ENCODE measurements at places on chromosomes 7 and 10.

DNA sequence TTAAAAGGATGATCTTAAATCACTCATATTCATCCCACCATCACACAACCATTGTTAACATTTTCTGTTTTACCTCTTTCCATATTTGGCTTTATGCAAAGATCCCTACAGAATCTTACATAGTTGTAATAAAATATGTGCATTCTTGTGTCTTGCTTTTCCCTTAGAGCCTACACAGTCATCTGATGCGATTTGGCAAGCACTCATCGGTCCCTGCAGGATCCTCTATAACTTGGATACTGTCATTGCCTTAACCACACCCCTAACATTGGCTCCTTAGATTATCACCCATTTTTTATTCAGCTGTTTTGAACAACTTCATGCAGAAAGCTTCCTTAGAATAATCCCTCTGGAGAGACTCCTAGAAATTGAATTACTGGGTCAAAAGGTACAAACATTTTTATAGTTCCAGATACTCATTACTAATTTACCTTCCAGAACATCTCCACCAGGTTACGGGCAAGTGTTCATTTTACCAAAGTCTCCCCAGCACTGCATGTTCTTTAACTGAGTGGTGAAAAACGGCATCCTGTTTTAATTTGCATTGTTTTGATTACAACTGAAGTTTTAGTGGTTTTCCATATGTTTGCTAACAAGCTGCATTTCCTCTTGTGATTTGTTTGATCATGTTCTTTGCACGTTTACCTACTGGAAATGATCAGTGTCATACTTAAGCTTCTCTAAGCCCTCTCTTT, 268.3 kb downstream of the GRID1 start:
- no peak for DNase-seq

- no peak for DNase-seq
Measured at GRCh38 chr7:138125598-138126111, 49.4 kb downstream of the AKR1D1 start.

- no peak for DNase-seq
Measured at GRCh38 chr10:91616137-91616536, 16.7 kb downstream of the PPP1R3C start.

- no peak for DNase-seq
Measured at GRCh38 chr10:71083716-71083975, 128.7 kb upstream of the UNC5B start.
